ENCODE measurements at places on chromosomes 12 and 14.

GRCh38 chr12:70365398-70365647 lies 767 bp upstream of the KCNMB4 start:
- DNase-seq = no peak

DNA sequence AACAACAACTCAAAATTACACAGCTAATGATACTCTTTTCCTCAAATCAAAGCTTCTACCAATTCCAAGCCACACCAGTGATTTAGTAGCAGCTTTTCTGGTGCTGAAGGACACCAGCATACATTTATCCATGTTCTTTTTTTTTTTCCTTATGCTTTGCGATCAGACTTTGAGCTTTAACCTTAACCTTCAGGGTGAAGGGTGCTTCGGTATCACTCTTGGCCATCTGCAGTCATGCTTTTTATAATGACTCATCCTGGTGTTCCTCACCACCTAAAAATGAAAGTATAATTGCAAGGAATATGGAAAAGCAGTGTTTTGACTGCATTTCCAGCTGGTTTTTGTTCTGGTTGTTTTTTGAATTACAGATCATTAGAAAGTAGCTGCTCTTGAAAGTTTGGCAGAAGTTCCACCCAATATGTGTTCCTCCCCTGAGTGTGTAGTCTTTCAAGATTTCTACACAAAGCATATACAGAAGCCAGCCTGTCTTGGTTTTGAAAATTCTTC lies 1.3 kb upstream of the SLC41A2 start:
- DNase-seq = no peak

DNA sequence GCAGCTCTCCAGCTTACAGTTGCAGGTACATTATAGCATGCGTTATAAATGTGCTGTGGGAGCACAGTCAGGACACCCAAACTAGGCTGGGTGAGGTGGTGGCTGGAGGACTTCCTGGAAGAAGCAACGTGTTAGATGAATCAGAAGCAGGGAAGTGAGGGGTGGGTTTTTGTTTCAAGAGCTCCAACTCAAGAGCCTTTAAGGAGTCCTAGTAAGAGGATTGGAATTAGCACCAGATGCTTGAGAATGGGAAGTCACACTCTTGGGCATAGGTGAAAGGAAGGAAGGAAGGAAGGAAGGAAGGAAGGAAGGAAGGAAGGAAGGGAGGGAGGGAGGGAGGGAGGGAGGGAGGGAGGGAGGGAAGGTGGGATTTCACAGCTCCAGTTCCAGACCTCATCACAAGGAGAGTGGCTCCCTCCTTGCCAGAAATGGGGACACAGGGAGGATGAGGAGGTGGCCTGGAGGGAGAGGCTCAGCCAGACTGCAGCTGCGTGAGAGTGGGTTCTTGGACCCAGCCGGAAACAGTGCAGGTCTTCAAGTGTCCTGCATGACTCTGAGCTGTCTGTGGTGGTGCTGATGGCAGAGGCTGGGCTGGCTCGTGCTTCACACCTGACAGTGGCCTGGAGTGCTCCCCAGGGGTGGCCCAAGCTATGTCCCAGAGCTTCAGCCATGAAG lies 115.7 kb upstream of the GSC start:
- no peak for DNase-seq

GRCh38 chr14:64213086-64213485 lies 81.1 kb downstream of the ESR2 start:
- no peak for DNase-seq

GRCh38 chr14:91253795-91254323 lies 9.4 kb upstream of the GPR68 start:
- no peak for DNase-seq

DNA sequence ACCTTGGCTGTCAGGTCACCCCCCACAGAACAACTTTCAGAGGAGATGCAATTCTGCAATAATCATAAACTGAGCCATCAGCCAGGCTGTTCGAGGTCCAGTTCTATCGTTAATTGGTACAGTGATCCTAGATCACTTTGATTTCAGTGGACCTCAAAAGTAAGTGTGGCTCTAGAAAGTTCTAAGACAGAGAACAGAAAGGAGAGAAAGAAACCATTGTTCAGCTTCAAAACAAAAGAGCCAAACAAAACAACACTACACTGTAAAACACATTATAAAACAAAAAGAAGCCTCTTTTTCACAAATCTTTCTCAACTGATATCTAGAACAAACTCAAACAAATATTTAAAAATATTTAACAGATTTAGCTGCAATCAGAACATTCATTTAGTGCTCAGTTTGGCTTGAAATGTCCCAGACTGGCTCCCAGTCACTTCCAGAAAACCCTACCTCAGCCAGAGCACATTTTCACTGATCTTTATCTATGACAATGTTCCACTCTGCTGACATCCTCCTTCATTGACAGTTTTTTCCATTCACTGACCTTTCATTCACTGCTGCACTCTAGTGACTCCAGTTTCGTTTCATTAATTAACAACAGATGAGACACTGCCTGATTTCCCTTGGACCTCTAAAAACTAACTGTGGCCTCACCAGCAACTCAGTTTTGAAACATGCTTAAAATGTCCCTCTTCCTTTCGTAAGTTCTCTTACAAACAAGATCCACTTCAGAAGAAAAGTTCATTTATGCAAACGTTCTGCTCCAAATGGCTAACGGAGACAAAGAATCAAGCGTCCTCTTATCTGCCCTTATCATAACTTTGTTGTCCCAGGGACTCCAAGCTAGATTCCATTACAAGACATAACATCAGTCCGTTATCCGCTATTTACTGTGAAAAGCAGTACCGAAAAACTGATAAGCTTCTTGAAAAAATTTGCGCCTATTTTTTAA lies 56.8 kb downstream of the DUSP16 start:
- no peak for DNase-seq

DNA sequence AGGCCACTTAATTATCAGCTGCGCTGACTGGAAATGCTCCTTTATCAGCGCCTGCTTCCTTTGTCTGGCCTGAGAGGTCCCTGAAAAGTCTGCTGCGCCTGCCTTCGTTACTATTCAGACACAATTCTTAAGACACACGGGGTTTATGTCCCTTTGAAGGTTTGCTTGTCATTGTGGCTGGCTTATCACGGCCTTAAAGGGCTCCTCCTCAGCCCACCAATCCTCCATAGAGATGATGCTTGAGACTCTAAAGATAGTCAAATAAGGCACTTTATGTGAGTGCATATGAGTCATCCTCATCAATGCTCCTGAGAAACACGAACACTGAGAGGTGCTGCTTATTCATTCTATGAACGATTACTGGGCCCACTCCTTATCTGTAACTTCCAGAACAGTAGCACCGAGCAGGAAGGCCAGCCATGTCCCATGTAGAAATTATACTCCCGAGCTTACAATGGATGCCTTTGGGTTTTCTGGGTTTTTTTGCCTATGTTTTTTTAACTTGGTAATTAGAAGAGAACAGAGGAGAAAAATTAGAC lies 1268.2 kb upstream of the TMEM132C start:
- DNase-seq = no peak

DNA sequence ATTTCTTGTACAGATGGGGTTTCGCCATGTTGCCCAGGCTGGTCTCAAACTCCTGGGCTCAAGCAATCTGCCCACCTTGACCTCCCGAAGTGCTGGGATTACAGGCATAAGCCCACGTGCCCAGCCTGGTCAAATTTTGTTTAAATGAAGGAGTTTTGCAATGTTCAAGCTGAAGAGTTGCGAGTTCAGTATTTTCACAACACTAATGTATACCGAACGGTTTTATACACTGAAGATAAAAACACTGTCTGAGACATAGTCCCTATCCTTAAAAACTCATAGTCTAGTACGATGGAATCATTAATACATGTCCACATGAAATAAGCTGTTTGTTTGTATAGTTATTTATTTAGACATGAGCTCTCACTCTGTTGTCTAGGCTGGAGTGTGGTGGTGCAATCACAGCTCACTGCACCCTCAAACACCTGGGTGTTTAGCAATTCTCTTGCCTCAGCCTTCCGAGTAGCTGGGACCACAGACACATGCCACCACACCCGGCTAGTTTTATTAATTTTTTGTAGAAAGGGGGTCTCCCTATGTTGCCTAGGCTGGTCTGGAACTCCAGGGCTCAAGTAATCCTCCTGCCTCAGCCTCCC lies 15.4 kb downstream of the TRAPPC6B start:
- no peak for DNase-seq

- DNase-seq = no peak
These were observed 26.8 kb downstream of the TMEM63C start for GRCh38 chr14:77208291-77208978.

DNA sequence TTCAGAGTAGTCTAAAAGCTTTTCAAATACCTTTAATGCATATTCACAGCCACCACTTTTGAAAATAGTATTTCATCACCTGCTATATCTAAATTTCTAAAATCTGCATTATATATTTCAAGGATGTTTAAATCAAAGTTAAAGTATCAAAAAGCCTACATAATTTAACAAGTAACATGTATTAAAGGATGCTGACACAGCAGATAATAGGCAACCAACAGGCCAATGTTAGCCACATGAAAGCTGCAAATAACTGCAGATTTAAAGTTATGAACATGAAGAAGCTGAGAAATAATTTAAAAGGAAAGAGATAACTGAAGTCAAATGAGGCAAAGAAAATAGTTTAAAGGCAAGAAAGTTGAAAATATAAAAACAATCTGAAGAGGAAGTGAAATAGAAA lies 39.8 kb upstream of the NELL2 start:
- no peak for DNase-seq

GRCh38 chr12:21962236-21962635 lies 21.0 kb upstream of the ABCC9 start:
- no peak for DNase-seq

GRCh38 chr14:61574514-61574807 lies 120.9 kb upstream of the HIF1A start:
- no peak for DNase-seq

Measured in SW 1271 (cell line).